ENCODE measurements at places on chromosomes 4 and X.
A peak's percentile ranks its signal among the peaks of the same experiment; 100 is the strongest.

DNA sequence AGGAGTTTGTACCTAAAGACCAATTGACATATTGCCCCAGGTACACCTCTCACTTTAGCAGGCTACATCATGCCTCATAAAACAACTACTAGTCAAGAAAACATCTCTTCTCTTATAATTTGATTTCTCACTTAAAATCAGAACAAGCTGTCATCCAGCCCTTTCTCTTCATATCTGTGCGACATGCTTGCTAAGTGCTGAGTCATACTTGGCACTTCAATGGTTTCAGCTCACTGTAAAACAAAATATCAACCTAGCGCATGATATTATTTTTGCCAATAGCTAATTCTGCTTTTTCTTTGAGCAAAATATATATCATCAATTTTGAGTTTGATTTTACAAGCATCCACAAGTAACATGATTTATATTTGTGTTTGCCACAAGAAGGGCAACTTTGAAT is 27.9 kb upstream of the FUNDC1 start:
- peak; percentile 8 for DNase-seq

DNA sequence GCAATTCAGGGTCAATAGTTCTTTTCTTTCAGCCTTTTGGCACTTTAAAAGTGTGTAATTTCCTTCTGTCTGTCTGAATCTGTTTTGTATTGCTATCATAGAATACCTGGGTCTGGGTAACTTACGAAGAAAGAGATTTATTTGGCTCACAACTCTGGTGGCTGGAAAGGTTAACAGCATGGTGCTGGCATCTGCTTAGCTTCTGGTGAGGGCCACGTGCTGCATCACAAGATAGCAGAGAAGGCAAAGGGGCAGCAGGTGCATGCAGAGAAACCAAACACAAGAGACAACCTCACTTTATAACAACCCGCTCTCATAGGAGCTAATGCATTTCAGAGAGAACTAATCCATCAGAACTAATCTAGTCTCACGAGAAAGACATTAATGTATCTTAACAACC is 18.8 kb downstream of the RGN start:
- no peak for DNase-seq

DNA sequence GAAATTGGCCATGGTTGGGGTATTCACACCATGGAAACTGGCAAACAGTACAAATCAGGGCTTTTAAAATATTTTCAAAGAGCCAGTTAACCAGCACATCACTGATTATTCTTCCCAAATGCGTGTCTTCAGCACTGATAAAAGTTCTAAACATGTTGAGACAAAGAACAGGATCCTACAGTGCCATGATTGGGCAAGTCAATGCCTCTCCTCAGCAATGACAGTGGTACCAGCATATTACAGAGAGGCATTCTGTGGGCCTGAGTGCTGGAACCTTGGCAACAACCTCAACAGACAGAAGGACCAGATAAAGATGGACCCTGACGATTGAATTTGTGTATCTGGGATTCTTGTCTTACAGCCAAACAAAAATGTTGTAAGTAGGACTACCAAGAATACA is 108.9 kb downstream of the EFHC2 start:
- no peak for DNase-seq

DNA sequence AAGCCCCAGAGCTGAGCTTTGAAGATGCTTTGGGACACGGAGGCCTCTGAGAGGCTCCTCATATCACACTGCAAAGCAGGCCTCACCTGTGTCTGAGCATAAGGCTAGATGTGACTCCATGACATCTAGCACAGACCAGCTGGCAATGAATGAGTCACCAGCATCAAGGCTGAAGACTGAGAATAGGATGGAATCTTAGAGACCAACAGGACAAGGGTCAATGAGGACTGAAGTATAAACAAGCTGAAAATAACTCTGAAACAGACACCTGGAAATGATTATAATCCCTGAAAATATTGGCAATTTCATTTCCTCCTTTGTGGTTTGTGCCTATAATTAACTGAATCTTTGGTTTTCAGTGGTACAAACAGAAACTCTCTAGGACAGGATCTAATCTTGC is 87.1 kb upstream of the PRPS1 start:
- peak; percentile 24 for DNase-seq

GRCh38 chr4:1767061-1767769 is 25.9 kb upstream of the FGFR3 start:
- no peak for DNase-seq

- DNase-seq: peak; percentile 27
Observed at GRCh38 chrX:40573763-40574162, 7.0 kb upstream of the ATP6AP2 start.

DNA sequence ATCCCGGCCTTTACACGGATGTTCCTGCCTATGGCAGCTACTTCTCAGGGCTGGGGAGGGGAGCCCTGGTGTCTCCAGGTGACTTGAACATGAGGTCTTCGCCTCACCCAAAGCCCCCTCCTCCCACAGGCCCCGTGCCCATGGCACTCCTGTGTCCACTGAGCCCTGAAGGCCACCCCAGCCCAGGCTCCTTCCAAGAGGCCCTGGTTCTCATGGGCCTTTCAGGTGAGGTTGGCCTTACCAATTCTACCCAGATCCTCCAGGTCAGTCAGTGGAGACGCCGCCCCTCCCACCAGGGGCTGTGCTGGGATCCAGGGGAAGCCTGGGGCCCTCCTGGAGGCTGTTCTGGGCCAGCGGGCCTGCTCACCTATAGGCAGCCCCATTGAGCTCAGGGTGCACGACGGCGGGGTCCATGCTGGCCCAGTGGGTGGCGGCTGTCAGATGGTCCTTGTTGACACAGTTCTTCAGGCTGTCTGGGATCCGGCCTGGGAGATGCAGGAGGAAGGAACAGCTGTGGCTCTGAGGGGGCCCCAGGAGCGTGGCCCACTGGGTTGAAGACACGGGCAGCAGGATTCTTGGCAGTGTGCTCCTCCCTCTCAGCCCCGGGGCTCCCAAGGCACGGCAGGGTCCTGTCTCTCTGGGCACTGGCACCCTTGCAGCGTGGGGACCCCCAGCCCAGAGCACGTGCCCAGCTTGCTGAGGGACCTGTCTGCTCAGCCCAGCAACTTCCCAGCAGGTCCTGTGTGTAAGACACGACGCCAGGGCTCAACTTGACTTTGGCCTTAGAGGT is 36.2 kb downstream of the CTBP1 start:
- no peak for DNase-seq

DNA sequence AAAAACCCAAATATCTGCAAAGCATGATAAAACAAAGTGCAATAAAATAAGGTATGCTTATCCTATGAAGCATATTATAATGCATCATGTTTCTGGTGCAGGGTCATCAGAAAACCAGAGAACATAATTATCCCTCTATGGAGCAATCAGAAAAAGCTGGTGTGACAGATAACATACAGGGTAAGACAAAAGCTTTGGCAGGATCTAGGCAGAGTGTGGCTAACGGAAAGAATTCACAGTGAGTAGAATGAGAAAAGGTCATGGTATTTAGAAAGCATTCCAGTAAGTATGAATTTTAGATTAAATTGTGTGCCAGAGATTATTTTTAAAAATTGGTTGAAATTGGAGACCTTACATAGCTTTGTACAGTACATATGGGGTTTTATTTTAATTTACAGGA is 29.0 kb upstream of the UGT2B4 start:
- no peak for DNase-seq

DNA sequence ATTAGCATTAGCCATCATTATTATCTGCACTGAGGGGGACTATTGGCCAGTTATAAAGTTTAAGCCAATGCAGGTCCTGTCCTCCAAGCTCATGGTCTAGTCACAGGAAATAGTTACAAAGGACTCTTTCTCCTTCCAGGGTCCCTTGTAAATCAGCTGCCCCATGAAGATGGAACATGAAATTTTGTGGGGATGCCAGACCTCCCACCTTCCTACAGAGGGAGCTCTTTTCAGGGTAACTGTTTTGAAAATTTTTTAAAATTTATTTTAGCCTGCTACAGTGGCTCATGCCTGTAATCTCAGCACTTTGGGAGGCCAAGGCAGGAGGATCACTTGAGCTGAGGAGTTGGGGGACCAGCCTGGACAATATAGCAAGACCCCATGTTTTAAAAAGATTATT is 124.4 kb upstream of the SLC34A2 start:
- DNase-seq: no peak

- DNase-seq: no peak
Observed at GRCh38 chr4:38495446-38495845, 168.6 kb upstream of the KLF3 start.

DNA sequence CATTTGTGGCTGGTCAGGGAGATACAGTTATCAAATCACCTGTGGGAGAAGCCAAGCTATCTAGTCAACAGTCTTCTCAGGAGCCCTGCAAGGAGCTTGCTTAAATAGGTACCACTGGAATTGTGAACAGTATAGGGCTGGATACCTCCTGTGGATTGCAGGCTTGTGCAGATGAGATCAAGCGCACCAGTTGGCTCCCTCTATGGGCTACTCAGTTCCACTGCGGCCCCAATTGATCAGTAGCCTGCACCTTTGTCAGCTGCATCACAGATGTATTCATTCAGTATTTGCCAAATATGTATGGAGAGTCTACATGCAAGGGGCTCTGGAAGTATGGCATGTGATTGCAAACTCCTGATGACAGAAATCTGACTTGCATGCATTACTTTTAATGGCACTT is 28.6 kb downstream of the TEX13A start:
- no peak for DNase-seq

DNA sequence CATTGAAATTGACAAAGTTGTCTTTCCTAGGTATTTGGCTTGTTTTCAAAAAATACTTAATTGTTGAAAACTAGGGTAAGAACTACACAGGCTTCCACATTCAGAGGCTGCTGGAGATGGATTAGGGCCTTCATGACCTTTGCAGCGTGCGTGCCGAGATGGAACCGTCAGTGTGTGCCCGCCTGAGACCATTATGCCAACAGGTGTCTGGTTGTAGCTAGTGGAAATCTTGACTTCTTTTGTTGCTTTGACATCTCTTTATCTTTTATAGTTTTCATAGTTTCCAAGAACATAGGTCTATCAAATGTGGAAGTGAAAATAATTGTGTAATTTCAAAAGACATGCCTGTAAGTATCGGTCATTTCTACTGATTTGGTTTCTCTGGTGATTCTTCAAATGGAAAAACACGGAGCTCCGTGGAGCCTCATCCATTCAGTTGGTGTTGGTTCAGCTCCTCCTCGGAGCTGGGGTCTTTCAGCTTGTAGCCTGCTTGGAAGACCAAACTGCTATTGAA is 38.9 kb upstream of the CLCN4 start:
- DNase-seq: no peak

DNA sequence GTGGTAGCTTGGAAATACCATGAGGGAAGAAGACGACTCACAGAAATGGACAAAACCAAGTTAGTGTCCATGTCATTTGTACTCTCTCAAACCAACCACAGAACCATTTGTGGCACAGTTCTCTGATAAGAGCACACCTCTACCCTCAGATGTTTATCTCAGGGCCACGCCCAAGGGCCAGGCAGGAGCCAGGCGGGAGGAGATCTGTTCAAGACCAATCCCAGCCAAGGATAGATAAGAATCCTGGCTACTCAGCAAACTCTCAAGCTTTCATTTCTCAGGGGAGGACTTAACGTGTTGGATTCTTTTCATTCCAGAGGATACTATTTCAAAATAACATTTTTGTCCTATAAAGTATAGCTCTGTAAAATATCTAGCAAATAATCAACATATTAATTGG is 95.0 kb downstream of the NYX start:
- DNase-seq: peak; percentile 25

DNA sequence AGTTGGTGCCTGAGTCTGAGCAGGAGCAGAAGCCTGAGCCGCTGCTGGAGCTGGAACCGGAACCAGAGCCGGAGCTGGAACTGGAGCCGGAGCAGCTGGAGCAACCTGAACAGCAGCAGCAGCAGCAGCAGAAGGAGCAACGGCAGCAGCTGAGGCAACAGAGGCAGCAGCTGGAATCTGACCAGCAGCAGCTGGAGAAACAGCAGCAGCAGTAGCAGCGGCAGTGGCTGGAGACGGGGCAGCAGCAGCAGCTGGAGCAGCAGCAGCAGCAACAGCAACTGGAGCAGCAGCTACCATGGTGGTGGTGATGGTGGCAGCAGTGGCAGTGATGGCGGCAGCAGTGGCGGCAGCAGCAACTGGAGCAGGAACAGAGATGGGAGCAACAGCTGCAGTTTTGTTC is 61.5 kb downstream of the AMOT start:
- no peak for DNase-seq

- peak; percentile 0 for DNase-seq
Observed at GRCh38 chrX:42028109-42028508, 104.8 kb upstream of the CASK start.

- peak; percentile 26 for DNase-seq
Observed at GRCh38 chrX:136250191-136251040, 784 bp downstream of the MAP7D3 start.

DNA sequence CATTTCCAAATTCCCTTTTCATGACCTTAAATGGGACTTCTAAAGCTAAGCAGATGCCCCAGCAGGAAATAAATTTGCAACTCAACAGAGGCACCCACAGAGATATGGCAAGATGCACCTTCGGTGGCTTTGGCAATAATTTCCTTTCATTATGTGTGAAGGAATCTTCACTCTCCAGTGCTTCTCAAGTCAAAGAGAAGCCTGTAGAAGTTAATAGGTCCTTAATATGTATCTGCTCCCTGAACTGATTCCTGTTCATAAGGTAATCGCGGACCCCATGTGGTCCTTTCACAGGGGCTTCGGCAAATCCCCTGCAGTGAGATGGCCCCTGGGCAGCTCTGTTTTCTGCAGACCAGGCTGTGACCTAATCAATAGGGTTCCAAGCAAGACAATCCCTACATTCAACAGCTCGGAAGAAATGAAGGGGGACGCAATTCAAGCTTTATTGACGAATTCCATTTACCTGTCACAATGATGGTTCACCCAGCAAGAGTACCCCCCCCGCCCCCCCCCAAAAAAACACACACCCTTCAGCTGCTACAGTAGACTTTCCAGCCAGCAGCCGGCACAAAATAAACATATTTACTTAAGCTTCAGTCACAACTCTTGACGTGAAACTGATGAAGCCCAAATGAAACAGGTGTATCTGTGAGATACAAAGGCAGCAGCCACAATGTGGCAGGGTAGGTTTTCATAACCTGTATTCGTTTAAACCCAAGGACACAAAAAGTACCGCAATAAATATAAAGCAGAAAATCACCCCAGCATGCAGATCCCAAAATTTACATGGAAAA is 35.3 kb downstream of the FAT1 start:
- no peak for DNase-seq

DNA sequence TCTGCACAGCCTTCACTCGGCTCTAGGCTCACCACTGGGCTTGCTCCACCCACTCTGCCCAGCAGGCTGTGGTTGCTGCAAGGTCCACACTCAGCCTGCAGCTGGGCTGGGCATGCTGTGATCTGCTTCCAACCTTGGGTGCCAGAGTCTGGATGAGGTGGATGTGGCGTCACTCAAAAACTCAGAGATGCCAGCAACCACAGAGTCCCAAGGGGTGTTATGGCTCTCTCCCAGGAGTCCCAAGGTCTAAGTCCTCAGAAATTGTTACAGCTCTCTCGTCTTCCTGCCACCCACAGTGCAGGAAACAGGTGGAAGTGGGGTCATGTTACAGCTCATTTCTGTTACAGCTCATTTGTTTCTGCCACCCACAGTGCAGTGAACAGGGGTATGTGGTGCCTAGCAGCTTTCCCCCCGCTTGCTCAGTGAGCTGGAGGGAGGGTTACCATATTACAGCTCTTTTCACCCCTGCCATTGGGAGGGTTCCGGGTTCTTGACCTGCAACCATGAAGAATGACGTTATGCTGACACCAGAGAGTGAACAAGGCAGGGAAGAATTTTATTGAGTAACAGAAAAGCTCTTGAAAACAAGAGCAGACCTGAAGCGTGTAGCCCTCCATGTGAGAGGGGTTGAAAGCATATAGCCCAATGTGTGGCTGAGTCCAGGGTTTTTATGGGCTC is 893.9 kb downstream of the PCDH7 start:
- no peak for DNase-seq

- no peak for DNase-seq
Observed at GRCh38 chr4:145823743-145824142, 114.9 kb downstream of the ZNF827 start.

GRCh38 chr4:66855956-66856355 is 689.3 kb downstream of the CENPC start:
- peak; percentile 50 for DNase-seq

Measured in EL (cell line).